Iris pigment epithelial cell (primary cell): ENCODE measurements at places on chromosomes 3 and 15.
A peak's percentile ranks its signal among the peaks of the same experiment; 100 is the strongest.

DNA sequence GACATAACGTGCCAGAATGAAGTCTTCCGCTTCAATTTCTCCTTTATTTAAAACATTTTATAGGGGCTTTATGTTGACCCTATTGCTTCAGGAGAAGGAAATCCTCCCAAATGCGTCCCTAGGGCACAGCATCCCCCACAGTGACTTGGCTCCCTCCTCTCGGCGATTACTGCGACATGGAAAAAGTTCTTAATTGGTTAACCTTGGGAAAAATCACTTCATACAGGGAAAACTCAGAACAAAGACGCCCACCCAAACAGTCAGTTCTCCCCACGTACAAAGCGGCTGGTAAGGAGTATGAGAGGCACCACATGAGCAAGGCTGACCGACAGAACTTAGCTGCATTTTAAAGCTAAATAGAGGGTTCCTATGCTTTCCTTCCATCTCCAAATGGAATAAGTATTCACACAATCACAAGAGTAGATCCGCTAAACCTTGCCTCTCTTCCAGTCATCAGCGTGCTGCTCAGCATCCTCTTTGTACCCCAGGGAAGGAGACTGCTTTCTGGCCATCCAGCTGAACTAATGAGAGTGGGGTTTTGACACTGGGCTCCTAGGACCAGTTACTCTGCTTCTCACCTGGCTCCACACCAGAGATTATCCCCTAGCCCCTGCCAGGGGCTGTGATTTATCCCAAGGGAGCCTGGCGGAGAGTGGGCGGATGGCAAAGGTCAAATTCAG lies 415.3 kb upstream of the WNT5A start:
- DNase-seq, result no peak

DNA sequence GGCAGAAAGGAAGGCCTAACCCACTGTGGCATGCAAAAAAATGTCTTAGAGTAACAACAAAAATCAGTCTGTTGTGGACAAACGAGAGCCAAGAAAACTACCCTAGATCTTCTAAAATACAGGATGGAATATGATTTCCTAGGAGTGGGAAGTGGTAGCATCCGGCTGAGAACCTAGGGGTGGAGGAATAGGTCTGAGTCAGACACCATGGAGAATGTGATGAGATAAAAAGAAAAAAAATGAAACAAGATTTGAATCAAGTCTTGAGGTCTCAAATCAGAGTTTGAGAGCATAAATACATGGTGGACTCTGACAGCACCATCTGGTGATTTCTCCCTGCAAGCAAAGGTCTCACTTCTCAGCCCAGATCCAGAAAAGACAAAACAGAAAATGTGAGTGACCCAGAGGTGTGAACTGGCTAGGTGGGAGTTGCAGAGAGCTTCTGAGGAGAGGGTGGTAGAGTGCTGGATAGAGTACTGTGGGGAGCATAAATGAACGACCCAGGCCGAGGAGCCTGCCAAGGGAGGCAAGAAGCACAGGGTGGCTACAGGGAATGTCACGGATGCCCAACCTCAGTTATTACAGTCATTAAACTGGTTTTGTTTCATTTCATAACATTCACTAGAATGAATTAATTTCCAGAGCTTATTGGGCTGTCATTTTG lies 27.6 kb upstream of the VEPH1 start:
- DNase-seq, result no peak

DNA sequence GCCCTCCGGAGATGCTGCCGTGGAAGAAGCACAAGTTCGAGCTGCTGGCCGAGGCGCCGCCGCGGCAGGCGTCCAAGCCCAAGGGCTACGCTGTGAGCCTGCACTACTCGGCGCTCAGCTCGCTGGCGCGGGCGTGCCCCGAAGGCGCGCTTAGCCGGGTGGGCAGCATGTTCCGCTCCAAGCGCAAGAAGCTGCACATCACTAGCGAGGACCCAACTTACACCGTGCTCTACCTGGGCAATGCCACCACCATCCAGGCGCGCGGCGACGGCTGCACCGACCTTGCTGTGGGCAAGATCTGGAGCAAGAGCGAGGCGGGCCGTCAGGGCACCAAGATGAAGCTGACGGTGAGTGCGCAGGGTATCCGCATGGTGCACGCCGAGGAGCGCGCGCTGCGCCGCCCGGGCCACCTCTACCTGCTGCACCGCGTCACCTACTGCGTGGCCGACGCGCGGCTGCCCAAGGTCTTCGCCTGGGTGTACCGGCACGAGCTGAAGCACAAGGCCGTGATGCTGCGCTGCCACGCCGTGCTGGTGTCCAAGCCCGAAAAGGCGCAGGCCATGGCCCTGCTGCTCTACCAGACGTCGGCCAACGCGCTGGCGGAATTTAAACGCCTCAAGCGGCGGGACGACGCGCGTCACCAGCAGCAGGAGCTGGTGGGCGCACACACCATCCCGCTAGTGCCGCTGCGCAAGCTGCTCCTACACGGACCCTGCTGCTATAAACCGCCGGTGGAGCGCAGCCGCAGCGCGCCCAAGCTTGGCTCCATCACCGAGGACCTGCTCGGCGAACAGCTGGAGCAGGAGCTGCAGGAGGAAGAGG lies 1.3 kb downstream of the FAM43A start:
- peak; percentile 77 for DNase-seq

GRCh38 chr3:136093771-136094170 lies 102.4 kb downstream of the MSL2 start:
- DNase-seq, result peak; percentile 21

DNA sequence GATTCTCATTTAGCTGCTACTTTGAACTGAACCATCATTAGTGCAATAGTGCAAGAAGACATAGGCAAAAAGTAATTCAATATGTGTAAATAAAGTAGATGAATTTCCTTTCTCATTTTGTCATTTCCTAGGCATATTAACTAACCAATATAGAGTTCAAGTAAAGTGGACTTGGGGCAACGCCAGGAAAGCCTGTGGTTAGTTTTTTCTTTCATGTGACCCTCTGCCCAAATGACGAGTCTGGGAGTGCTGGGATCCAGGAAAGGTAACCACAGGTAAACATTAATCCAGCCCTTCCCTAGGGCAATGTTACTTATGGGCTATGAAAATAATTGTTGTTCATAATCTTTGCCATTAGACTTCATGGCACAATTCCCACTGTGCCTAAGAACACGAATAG lies 181.0 kb downstream of the VPS13C start:
- DNase-seq, result peak; percentile 3

GRCh38 chr15:51094606-51095569 lies at the start of gene TNFAIP8L3:
TSS of gene TNFAIP8L3 (minus strand) at chr15:51094906. CDS start at chr15:51094595, 311 bp downstream.
- DNase-seq, result peak; percentile 33

DNA sequence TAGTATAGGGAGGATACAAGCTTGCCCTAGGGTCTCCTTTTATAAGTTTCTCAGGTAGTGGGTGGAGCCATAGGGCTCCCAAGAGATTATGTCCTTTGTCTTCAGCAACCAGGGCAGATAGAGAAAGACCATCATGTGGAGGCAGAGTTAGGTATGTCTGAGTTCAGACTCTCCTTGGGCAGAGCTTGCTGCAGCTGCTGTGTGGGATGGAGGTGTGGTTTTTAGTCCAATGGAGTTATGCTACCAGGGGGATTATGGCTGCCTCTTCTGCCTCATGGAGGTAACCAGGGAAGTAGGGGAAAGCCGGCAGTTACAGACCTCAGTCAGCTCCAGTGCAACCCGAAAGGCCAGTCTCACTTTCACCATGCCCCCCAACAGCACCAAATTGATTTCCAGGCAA lies 220.5 kb downstream of the NECTIN3 start:
- DNase-seq, result no peak

DNA sequence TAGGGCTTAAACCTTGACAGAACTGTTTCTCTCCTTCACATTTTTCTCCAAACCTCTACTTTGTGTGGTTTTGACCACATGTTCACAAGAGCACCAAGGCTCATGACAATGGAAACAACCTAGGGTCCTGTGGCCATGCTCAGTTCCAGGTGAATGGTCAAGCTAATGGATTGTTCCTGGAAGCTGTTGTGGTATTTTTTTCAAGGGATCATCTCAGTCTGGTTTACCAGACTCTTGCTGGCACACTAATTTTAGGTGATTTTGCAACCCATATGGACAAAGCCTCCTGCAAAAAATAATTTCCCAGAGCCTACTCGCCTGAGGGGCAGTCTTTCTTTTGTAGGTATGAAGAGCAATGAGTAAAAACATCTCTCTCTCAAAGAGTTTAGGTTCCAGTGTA lies 67.2 kb downstream of the LSAMP start:
- no peak for DNase-seq

- no peak for DNase-seq
Observed at GRCh38 chr15:32880642-32881041, 162.8 kb downstream of the GREM1 start.

- no peak for DNase-seq
Observed at GRCh38 chr3:15346516-15346915, 14.1 kb upstream of the SH3BP5 start.

DNA sequence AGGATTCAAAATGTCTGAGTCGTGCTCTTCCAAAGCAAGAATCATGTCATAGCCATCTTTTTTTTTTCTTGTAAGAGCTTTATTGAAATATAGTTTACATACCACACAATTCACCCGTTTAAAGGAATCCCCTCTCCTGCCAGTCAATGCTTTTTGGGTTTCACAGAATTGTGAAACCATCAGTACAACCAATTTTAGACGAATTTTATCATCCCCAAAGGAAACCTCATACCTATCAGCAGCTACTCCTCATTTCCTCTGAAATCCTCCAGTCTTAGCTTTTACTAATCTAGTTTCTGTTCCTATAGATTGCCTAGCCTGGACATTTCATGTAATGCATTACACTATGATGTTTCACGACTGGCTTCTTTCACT lies 39.6 kb downstream of the ADIPOQ start:
- no peak for DNase-seq

DNA sequence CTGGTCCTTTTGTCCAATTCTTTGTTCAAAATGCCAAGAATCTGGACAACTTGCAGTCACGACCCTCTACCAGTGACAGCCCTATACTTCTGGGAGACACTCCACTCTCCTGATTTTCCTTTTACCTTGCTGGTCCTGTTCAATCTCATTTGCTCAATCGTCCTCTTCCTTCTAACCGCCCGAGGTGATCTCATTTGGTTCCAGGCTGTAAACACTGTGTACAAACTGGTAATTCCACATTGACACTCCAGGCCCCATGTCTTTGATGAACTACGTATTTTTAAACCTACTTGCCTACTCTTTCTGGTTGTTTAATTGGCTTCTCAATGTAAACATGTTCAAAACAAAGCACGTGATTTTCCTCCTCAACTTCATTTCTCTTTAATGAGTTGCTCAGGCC lies 23.7 kb upstream of the C3orf49 start:
- DNase-seq, result no peak

GRCh38 chr3:193030276-193030675 lies 112.6 kb upstream of the MB21D2 start:
- DNase-seq, result peak; percentile 73
